ENCODE measurements at places on chromosomes 1 and 21.

- DNase-seq = no peak
Observed at GRCh38 chr1:248815407-248816034, 10.2 kb downstream of the SH3BP5L start.

GRCh38 chr1:228285661-228286504, 78.0 kb downstream of the OBSCN start:
- no peak for DNase-seq

- no peak for DNase-seq
Observed at GRCh38 chr1:47219590-47220220, 12.3 kb downstream of the TAL1 start.

DNA sequence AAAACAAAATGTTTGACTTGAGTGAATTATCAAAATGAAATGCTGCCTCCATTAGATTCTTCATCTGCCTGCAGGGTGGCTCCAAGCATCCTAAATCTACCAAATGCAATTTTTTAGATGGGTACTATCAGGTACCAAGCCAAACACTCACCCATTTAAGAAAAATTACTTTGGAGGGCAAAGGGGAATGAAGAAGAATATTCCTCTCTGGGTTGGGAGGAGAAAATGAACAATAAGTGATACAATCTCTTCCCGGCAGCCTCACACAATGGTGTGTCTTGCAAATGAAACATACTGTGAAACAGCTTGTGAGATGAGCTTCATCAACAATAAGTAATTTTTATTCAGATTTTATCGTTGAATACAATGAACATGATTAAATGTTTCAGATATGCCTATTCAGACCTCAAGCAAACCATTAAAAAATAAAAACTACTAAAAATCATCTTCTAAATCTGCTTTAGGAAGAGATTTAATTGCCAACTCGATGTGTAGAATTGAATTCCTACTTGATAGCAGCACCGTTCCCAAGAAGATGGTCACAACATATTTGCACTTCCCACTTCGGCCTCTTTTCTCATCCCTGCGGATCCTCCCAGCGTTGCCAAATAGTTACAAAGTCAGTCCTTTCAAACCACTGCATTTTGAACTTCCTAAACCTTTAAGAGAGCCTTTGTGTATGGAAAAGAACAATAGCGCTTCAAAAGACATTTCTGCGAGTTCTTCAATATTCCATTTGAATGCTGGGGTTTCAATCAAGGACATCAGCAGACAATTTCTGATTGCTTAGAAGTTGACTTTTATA, 2.7 kb downstream of the DAB1 start:
- no peak for DNase-seq

DNA sequence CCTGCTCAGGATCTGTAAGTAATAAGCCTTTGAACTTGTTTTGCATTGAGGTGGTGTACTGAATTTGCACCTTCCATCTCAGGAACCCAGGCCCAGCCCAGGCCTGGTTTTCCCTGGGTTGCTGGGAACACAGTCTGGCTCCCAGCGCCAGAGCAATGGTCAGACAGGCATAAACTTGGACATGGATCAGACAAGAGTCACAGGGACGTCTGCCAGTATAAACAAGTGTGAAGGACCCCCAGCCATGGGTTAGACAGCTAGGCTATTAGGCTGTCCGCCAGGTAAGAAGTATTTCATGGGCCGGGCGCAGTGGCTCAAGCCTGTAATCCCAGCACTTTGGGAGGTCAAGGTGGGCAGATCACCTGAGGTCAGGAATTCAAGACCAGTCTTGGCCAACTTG, 5.5 kb downstream of the IFNLR1 start:
- DNase-seq = no peak

DNA sequence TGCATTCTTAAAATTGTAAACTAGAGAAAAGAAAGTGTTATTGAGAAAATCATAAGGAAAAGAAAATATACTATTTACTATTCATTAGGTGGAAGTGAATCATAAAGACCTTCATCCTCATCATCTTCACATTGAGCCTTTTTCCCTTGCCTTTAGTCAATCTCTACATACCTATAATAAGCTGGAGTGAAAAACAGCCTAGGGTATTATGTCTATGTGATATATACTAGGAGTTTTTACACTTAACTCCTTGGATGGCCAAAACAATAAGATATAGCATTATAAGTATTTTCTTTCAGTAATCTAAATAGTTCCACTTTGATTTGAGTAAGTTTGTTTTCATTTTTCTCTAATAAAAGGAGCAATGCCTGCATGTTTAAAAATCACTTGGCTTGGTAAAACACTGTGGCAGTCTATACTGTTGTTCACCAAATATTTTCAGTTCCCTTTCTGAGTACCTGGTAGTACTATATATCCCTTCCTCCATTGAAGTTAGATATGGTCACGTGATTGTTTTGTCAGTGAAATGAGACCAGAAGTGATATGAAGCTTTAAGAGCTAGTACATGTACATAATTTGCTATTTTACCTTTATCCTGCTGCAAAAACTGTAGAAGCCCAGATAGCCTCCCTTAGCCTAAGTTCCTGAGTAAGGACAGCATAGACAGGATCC, 78.3 kb downstream of the CLEC20A start:
- DNase-seq = no peak

GRCh38 chr1:53765657-53766056, 26.7 kb upstream of the GLIS1 start:
- DNase-seq = no peak

GRCh38 chr21:37193676-37194075, 73.5 kb downstream of the VPS26C start:
- no peak for DNase-seq

GRCh38 chr1:215584389-215584788, 17.3 kb downstream of the KCTD3 start:
- DNase-seq = no peak
